Heart right ventricle (tissue), 16 donors: ENCODE measurements at places on chromosomes 3 and 15. TPM values are rescaled to one million over a fixed set of nuclear protein-coding genes. Genes with fewer than 3 reads are reported as not detected.

DNA sequence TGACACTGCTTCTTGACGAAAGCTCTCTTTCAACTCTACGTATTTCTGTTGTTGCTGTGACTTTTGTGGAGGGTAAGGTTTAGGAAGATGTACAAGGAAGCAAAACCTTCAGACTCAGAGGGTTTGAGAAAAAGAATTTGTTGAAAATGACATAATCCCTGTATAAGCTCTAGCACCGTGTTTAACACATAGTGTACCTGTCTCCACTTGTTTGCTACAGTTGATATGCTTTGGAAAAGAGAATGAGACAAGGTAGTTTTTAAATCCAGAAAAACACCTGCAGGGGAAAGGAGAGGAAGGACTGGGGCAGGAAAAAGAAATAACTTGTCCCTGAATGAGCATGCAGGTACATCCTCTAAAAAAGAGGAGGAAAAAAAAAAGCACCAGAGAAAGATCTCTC, 29.6 kb upstream of the CP start:
- DNase-seq, result no peak

The EEFSEC gene
- 16.7 TPM for polyA plus RNA-seq

DNA sequence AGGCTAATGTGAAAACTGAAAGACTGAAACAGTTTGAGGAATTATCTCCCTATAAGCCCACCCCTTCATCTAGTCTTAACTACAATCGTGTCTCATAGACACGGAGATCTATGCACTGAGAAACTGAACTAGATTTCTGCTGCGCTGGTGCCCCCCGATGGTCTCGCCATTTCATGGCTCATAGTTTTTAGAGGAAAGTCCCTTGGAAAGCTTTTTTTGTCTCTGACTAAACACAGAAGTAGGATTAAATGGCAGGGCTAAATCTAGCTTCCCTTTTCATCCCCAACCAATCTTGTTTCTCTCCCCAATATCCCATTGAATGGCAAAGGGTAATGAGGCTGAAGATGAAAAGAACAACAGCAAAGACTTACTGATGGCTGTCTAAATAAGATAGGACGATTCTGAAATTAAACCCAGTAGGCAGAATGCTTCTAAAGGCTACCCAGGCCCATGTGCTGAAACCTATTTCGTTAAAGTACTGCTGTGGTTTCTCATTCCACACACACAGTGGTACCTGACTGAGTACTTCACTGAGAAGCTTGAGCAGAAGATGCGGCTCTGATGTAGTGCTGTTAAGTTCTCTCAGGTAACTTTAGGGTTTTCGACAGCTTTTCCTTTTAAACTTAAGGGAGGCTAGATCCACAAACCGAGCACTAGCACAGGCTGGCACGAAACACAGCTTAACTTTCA, 142.7 kb downstream of the GADL1 start:
- peak; percentile 26 for DNase-seq

DNA sequence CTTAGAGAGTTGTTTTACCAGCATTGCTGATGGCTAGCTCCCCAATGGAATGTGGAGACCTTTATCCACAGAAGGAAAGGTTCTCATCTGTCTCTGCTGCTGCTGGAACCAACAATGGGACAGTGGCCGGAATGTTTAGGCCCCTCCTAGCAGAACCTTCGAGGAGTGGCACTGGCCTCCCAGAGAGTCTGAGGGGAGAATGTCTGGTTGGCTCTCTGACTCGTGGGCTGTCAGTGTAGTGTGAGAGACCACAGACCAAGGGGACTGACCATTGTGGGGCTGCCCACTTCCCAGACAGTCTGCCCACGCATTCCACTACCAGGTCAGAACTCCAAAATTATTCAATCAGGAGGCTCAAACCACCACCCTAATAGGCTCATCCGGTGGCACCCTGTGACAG, 5.1 kb downstream of the RASL12 start:
- DNase-seq, result no peak

The ATP13A5 gene
- not detected for polyA plus RNA-seq

GRCh38 chr3:107791450-107791849, 268.7 kb downstream of the BBX start:
- no peak for DNase-seq

The OR5K2 gene
- not detected for polyA plus RNA-seq

DNA sequence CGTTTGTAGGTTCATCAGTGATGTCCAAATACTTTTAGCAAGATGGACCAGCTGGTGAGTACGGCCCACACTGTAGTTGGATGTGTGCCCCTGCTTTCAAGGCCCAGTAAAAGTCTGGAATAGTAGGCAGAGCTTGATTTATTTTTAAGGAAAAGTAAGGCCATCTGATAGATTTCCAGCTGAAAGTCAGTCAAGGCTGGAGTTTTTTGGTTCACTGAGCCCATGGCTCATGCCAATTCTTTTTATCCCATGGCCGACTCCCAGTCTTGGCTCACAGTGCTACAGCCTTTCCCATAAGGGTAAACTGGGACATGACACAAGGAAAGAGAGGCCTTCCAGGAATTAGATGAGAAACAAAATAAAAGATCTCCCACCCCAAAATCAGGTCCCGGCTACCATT, 13.5 kb downstream of the CCDC80 start:
- peak; percentile 50 for DNase-seq

The CYP1A2 gene
- polyA plus RNA-seq, result not detected

The LRTM1 gene
- polyA plus RNA-seq, result not detected

DNA sequence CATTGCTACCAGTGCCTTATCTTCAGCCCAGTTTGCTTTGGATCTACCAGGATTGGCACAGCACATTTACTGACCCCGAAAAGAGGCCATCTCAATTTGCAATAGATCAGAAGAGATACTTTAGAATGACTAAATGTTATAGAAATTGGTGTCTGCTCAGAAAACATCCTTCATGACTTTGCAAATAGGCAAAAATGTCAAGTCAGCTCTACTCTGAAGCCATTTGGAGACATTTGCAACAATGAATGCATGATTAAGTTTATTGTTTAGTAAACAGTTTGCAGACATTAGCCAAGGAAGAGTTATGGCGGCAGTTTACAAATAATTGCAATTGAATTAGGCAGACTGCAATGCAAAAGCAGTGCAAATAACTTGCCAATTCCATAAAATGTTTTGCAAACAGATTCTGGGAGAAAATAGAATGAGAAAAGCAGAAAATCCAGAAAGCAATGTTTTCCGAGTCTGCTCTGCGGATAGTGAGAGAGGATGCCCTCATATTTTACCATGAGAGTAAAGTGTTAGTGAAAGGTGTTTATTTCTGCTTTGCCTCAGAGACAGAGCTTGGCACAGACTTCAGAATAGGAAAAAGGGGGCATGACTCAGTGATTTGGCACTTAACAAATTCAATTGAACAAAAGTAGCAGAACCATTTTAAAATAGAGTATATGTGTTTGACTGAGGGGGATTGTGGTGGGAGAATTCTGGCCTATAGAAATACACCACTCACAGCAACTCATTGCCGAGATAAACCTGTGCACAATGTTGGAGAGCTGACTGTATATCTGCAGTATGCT, 334.9 kb upstream of the NR2F2 start:
- no peak for DNase-seq

DNA sequence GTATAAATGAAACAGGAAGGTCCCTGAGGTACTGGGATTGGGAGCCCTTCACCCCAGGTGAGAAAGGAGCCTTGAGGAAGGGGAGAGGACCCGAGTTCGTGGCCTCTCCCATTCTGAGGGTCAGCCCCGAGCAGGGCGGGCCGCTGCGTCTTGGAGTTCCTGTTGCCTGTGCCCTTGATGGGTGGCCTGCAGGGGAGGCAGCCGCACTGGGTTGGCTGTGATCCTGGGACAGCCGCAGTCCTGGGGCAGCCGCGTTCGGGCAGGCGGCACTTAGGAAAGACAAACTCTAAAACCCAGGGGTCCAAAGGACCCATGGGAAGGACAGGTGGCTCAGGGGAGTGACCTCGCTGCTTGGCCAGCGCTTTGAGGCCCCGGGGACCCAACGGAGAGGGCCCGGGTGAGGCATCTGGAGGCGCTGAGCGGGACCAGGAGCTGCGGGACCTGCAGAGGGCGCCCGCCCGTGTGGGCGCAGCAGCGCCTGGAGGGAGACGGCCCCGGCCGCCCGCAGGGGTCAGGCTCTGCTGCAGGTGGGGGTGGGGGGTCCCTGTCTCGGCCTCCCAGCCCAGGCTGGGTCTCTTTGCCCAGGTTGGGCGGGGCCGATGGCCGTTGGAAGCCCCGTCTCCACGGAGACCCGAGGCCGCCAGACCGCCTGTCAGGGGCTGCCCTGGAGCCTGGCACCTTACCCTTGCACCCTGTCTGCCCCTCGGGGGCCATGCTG, 65.1 kb downstream of the HMCES start:
- no peak for DNase-seq

DNA sequence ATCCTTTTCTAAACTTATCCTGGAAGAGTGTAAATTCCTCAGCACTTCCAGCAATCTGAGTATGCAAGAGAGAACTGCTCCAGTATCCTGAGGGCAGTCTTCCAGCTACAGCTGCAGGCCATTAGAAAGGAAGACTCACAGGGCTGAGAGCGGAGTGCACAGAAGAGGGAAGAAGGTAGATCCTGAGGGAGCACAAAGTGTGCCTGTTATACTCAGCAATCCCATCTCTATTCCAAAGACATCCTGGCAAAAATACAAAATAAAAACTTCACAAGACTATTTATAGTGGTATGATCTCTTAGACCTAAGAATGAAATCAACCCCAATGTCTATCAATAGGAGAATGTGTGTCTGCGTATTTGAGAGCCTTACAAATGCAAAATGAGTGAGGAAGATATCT, 292.0 kb downstream of the ZIC1 start:
- no peak for DNase-seq

The LDHAL6B gene
- not detected for polyA plus RNA-seq

GRCh38 chr3:155262295-155262694, 31.2 kb downstream of the STRIT1 start:
- DNase-seq, result no peak

DNA sequence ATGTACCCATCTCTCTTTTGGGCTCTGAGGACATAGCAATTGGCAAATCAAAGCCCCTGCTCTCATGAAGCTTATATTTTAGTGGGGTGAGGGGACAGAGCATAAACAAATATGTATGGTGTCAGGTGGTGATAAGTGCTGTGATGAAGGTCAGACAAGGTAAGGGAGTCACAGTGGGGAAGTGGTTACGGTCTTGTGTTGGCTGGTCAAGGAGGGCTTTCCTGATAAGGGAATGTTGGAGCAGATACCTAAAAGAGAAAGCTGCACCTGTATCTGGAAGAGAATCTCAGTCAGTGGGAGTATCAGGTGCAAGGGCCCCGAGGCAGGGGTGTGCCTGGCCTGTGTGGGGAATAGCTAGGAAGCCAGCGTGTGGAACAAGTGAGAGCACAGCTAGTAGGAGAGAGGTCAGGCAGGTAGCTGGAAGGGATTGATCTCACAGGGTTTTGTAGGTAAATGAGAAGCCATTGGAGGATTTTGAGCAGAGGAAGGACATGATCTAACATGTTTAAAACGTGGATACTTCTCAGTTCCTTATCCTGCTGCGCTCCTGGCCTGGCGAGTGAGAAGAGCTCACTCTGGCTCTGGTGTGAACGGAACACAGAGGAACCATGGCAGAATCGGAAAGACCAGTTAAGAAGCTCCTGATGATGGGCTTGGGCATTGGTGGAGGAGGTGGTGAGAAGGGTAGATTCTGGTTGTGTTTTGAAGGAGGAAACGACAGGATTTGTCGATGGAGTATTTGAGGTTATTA, 35.5 kb downstream of the MRAS start:
- DNase-seq, result no peak

- no peak for DNase-seq
These were observed 228.0 kb downstream of the XXYLT1 start for GRCh38 chr3:195042743-195043606.

DNA sequence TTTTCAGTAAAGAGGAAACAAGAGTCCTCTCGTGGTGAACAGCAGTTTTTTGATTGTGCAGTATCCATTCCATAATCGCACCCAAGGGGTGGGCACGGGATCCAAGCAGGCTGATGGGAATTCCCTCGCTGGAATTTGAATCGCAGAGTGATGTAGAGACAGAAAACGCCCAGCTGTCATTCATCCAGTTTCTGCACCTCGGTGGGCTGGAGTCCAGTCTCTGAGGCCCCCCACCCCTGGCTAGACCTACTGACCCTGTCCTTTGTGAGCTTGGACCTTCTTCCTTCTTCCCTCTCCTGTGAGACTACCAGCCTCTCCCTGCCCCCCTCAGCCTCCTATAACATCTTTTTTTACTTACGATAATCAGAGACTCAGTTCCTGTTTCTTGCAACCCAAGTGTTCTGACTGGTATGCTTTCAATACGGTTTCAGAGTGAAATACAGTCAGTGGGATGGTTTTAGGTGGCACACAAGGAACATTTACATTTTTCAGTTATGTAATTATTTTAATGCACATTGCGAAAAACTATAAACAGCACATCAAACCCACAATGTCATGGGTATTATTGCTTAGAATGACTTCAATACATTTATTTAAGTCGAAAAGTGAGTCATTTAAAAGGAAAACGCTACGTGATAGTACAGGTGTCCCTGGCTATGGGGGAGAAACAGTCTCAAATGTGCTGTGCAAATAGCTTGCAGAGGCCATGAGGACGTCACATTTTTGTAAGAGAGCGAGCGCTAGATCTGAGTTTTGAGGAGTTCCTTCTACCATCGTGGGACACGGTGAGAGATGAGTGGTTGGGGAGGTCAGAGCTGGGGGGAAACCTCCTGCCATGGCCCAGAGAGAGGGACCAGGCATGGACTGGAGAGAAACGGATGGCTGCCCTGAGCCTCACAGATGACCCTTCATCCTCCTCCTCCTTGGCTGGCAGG, 37.5 kb upstream of the CHST2 start:
- DNase-seq, result no peak

DNA sequence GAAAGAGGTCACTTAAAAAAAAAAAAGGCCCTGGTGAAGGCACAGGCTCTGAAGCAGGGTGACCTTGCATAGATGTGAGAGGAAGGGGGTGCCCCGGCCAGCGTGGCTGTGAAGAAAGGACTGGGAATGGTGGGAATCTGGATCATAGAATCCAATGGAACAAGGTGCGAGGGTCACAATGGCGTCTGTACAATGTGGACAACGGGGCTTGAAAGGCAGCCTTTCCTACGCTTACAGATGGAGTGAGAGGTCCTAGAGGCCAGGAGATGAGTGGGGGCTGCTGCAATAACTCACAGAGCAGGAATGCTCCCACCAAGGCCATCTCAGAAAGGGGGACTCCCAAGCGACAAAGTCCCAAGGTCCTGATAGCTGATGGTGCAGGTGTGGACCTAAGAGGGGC, 162.2 kb downstream of the ATP10A start:
- DNase-seq, result no peak

The SPSB4 gene
- 2.3 TPM for polyA plus RNA-seq

GRCh38 chr15:82980981-82981380, 5.0 kb upstream of the RAMAC start:
- no peak for DNase-seq

GRCh38 chr3:155517903-155518302, 224.4 kb upstream of the STRIT1 start:
- no peak for DNase-seq

The FES gene
- 23.3 TPM for polyA plus RNA-seq

- DNase-seq, result peak; percentile 39
These were observed 65.3 kb upstream of the FLNB start for GRCh38 chr3:57942872-57943283.

- no peak for DNase-seq
These were observed 43.4 kb downstream of the CDAN1 start for GRCh38 chr15:42693496-42693895.

The SKOR1 gene
- polyA plus RNA-seq, result 0.15 TPM

The PEX5L gene
- polyA plus RNA-seq, result 0.07 TPM

- no peak for DNase-seq
These were observed 258.1 kb upstream of the MCTP2 start for GRCh38 chr15:93973287-93973686.

The FAM81A gene
- polyA plus RNA-seq, result 1.3 TPM
